Colonic mucosa (tissue), 4 donors: ENCODE measurements at places on chromosomes 3 and 15. TPM values are rescaled to one million over a fixed set of nuclear protein-coding genes. Genes with fewer than 3 reads are reported as not detected.
A peak's percentile ranks its signal among the peaks of the same experiment; 100 is the strongest.

GRCh38 chr3:130969621-130970020, 57.0 kb downstream of the ASTE1 start:
- DNase-seq: no peak
- no peak overlapping the region for H3K27ac ChIP-seq
- H3K4me3 ChIP-seq: no peak overlapping the region

DNA sequence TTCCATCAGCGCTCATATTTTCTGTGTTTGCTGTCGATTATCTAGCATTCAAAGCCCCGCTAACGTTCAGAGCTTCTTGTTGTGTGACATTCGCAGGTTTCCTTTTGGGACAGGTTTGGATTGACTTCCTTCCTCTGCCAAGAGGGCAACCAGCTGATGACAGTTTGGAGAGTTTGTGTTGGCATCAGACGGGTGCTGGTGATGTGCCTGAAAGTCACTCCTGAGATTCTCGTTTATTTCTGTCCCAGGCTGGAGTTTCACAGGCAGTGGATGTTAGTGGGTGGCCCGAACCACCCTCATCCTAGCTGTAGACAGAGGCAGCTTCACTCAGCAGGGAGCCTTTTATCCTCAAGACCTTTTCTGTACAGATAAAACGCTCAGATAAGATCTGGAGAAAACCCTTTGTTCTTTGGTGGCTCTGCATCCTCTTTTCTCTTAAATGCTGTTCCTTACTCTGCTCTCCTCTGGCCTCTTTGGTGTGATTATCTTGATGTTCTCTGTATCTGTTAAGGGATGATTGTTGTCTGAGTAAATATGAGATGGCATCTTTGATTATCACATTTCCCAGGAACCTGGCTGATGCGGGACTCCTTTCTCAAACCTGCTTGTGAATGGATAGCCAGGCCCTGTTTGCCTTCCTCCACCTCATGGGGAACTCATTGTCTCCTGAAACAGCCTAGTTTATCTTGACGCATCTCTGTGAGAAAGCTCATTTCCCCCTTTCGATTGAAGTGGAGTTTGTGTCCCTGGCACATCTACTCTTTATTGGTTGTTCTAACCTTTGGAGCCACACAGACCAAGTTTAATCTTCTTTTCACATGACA, 35.9 kb downstream of the CGNL1 start:
- no peak for DNase-seq
- no peak overlapping the region for H3K4me3 ChIP-seq
- no peaks in the 10 kb centered on the region for H3K4me1 ChIP-seq
- H3K27ac ChIP-seq: no peak overlapping the region
- no peaks in the 10 kb centered on the region for H3K36me3 ChIP-seq

GRCh38 chr15:83198476-83198875, 9.1 kb downstream of the HDGFL3 start:
- H3K4me3 ChIP-seq: no peak overlapping the region
- no peak for DNase-seq
- no peaks in the 10 kb centered on the region for H3K4me1 ChIP-seq
- no peak overlapping the region for H3K27ac ChIP-seq
- H3K36me3 ChIP-seq: no peaks in the 10 kb centered on the region

GRCh38 chr3:154779571-154779970, 300.5 kb upstream of the MME start:
- H3K36me3 ChIP-seq: no peaks in the 10 kb centered on the region
- no peak overlapping the region for H3K27ac ChIP-seq
- H3K27me3 ChIP-seq: no peaks in the 10 kb centered on the region
- no peak for DNase-seq
- no peak overlapping the region for H3K4me3 ChIP-seq

GRCh38 chr3:14124223-14124614, 451 bp downstream of the CHCHD4 start:
- no peaks in the 10 kb centered on the region for H3K36me3 ChIP-seq
- H3K27ac ChIP-seq: peak overlapping the region; percentile 88
- peak overlapping the region; percentile 80 for H3K4me3 ChIP-seq
- H3K4me1 ChIP-seq: peaks cover 14% of the 10 kb centered on the region
- peak; percentile 80 for DNase-seq

GRCh38 chr3:169512991-169513390, 150.5 kb downstream of the MECOM start:
- H3K4me3 ChIP-seq: no peak overlapping the region
- no peak overlapping the region for H3K27ac ChIP-seq
- H3K4me1 ChIP-seq: no peaks in the 10 kb centered on the region
- no peak for DNase-seq
- no peaks in the 10 kb centered on the region for H3K36me3 ChIP-seq

Gene NDN
- total RNA-seq: 17.8 TPM
